ENCODE measurements at places on chromosomes 2 and 18.

GRCh38 chr18:72316497-72316896 lies 227.6 kb downstream of the CBLN2 start:
- DNase-seq: no peak

GRCh38 chr2:109210431-109211200 lies 81.6 kb downstream of the SH3RF3 start:
- no peak for DNase-seq

DNA sequence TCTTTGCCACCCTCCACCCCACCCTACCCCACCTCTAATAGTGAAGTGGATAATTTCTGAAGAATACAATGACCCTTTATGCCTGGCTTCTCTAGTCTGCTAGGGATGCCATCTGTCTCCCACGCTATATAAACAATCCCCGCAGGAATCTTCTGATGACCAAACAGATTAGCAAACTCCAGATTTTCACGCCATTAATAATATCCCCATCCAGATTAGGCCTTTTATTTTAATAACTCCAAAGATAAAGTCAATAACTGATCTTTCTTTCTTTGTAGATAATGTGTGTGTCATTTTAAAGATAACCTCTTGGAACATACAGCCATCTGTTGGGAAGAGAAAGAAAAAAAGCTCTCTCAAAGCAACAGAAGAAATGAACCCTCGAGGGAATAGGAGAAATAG lies 47.9 kb upstream of the CCDC150 start:
- DNase-seq: no peak

DNA sequence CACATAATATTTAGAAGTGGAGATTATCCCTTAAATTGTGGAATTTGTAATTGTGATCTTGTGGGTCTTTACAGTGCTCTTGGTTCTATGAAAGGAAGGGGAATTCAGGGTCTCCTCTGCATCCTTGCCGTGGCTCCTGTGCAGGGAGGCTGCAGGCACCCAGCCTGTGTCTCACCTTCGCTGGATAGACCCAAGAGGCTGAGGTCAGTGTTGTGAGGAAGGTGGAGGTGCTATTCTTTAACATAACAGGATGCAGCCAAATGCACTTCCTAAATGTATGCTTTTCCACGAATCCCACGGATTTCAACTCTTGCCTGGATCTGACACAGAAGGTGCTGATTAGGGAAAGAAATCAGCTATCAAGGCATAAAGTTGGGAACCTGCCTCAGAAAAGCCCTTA lies 69.5 kb downstream of the TMEM18 start:
- DNase-seq: no peak

- DNase-seq: no peak
Observed at GRCh38 chr18:36539674-36540231, 242.2 kb downstream of the FHOD3 start.

GRCh38 chr2:239467956-239468490 lies 67.2 kb upstream of the HDAC4 start:
- DNase-seq: no peak

- DNase-seq: no peak
Observed at GRCh38 chr18:63588909-63589308, 1.8 kb downstream of the SERPINB13 start.

DNA sequence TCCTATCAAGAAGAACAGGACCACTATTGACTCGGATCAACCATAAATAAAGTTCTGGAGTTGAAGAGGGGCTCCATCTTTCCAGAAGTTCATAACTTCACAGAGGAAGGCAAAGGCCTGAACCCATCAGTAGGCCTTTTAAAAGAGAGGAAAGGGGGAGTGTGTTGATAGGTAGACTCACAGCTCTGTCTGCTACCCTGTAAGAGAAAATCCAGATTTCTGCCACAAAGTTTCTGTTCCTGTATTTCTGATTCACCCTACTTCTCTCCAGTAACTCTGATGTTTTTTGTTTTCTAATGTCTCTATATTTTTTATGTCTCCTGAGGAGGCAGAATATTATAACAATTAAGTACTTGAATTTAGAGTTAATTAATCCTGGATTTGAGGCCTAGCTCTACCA lies 564.0 kb downstream of the TNS1 start:
- DNase-seq: no peak

GRCh38 chr2:9675415-9676351 lies 44.9 kb upstream of the YWHAQ start:
- DNase-seq: no peak

DNA sequence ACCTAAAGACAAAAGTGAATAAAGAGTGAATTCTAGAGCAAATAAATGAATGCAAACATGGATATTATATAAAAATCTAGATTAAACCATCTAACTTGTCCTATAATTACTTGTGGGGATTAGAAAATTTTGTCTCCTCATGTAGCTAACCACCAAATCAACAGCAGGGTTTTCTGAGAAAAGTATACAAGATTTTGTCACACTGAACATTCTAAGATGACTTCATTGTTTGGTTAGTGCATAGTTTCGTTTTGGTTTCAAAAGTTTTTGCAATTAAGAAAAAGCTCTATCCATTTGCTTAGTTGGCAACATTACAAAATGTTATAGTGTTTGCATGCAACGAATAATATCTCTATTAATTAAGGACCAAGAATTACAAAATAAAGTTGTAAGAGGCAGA lies 125.0 kb downstream of the LRP2 start:
- no peak for DNase-seq

- no peak for DNase-seq
Observed at GRCh38 chr2:233470011-233470687, 96.4 kb downstream of the USP40 start.

- DNase-seq: no peak
Observed at GRCh38 chr2:54955358-54956110, 94.7 kb downstream of the RTN4 start.
